ENCODE measurements at places on chromosomes 6 and 20.
A peak's percentile ranks its signal among the peaks of the same experiment; 100 is the strongest.

GRCh38 chr6:10719296-10719963 lies 3.4 kb upstream of the TMEM14C start:
- peak; percentile 55 for DNase-seq

DNA sequence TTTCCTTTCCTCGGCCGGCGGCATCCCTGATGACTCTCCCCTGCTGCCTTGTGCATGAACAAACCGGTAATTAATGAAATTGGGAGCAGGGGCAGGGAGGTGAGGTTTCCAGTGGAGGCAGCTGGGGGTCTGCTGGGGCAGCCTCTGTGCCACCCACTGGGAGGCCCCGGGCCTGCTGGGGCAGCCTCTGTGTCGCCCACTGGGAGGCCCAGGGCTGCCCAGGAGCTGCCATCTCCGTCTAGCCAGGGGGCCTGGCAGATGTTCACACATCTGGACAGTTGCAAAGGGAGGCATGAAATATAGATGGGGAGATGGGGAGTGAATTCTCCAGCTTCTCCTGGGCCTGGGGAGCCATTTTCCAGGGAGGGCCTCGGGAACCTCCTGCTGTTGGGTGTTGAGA lies 33.8 kb downstream of the TOX2 start:
- DNase-seq: no peak

DNA sequence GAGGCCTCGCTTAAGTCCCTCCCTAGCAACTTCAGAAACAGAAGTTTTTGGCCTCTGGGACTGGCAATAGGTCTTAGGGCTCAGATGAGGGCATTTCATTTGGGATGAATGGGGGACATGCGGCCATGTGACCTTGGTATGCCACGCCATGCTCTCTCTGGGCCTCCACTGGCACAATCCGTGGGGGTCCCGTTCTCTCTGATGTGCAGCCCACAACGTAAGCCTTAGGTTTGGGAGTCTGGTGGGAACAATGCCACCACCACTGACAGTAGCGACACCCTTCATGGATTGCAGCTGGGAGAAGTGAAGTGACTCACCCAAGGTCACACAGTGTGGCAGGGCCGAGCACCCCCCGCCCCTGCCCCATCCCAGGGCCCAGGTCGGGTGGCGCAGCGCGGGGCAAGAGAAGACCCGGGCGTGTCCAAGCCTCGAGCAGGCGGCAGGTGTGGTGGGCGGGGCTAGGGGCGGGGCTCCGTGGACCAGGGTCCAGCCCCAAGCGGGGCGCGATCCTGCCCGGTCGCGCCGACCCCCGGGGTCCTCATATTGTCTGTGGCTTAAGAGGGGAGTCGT lies 864 bp upstream of the CEBPB start:
- no peak for DNase-seq

- DNase-seq: peak; percentile 11
Observed at GRCh38 chr6:70166088-70166958, 136.6 kb downstream of the COL9A1 start.

DNA sequence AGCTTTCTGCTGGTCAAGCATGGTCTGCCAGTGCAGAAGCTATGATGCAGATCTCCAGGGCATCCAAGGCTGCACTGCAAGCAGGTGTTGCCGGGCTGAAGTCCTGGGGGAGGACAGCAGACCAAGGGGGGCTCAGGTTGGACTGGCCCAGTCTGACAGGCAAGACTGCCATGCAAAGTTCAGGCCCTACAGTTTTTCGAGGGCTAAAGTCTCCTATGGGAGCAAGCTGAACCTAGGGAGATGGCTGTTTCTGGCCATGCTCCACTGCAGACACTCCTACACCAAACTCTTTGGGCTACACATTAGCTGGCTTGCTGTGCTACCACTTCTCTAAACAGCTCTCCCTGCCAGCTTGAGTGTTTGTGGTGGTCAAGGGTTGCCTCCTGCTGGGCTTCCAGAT lies 130.0 kb upstream of the SYNCRIP start:
- DNase-seq: no peak

DNA sequence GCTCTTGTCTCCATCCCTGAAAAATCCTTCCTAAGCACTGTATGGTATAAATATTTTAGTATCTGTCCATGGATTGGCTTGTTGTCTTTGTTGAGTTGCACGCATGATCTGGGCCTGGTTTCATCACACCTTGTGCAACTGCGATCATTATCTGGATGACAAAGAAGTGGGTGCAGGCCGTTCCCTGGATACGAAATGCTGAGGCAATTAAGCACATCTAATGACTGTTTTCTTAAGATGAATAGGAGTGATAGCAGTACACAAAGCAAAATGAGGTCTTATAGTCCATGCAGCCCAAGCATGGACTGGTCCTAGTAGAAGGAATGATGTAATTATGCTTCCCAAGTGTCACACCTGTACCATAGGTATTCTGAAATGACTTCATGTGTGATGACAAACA lies 47.8 kb downstream of the SLC35D3 start:
- no peak for DNase-seq

DNA sequence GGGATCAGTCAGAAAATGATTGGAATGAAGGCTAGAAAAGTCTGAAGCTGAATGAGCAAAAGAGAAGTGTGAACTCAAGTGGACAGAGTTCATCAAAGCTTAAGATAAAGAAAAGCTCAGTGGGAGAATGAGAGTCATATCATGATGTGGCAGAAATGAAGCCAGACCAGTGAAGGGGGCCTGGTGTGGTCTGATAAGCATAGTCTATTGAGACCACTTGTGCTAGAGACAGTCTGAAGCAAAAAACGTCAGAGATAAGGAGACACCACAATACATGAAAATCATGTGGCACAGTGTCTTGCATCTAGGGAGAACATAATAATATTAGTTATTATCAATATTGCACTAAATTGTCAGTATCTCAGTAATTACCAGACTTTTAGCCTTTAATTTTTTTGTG lies 601.5 kb downstream of the UTRN start:
- DNase-seq: no peak

GRCh38 chr6:25883991-25884390 lies 9.9 kb upstream of the SLC17A3 start:
- DNase-seq: peak; percentile 40

GRCh38 chr6:122285292-122285913 lies 114.0 kb upstream of the HSF2 start:
- DNase-seq: no peak

- DNase-seq: peak; percentile 76
Observed at GRCh38 chr20:10603971-10604864, 69.6 kb downstream of the JAG1 start.

DNA sequence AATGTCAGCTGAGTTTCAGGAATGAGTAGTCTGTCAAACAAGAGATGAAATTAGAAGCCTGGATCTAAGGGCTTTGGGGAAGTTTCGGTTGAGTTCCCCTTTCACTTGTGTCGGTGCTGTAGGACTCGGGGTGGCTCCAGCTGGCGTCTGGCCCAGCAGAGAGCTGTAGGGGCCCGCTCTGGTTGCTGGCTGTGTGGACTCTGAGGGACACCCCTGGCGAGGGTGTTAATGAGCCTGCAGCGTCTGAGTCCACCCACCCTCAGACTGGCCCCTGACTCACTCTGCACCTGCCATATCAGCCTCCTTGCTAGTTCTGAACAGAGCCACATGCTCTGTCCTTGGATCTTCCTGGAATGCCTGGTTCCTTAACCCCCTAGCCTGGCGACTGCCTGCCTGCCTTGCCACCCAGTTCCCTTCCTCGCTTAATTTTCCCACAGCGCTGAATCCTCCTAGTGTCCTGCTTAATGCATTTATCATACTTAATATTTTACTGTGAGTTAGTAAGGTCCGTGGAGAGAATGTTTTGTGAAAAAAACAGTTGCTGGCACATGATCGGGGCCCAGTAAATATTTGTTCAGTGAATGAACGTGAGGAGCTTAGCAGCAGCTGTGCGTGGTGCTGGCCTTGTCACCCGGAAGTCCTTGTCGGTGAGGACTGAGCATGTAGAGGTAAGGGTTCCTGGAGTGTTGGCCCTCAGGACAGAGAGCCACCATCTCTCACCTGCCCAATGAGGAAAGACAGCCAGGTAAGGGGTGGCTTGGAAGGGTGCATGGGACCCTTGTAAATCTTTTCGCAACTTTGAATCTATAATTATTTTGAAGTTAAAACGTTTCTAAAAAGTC lies 1.6 kb downstream of the DNAJC5 start:
- no peak for DNase-seq

- DNase-seq: no peak
Observed at GRCh38 chr20:47027042-47027441, 132.4 kb downstream of the EYA2 start.

DNA sequence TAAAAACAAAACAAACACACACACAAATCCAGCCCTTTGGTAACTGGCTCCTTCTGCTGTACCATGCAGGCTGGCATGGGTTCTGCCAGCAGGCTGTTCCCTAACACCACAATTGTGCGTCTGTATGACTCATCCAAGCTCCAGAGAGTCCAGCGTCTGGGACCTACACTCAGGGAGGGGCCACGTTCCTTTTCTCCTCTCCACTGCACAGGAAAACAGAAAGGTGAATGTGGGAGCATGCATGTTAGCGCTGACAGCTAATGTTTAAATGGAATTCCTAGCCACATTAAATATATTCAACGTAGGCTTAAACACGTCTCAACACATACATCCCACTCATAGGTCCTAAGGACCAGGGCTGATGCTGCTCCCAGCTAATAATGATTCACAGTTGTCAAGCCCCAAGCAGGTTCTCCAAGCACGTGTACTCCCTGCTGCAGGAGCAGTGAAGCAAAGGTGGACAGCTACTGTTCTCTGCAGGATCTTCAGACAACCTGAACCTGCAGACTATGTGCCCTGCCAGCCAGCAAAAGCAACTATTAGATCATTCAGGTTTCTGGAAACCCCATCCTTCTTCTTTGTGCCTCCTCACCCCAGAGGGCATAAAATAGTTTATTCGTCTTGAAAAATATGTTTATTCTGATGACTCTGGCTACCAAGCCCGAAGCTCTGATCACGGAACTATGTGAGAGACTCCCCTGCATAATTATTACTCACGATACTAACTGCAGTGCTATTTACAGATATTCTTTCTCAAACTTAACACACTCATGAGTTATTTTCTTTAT lies 20.9 kb downstream of the MAP1LC3A start:
- peak; percentile 99 for DNase-seq

DNA sequence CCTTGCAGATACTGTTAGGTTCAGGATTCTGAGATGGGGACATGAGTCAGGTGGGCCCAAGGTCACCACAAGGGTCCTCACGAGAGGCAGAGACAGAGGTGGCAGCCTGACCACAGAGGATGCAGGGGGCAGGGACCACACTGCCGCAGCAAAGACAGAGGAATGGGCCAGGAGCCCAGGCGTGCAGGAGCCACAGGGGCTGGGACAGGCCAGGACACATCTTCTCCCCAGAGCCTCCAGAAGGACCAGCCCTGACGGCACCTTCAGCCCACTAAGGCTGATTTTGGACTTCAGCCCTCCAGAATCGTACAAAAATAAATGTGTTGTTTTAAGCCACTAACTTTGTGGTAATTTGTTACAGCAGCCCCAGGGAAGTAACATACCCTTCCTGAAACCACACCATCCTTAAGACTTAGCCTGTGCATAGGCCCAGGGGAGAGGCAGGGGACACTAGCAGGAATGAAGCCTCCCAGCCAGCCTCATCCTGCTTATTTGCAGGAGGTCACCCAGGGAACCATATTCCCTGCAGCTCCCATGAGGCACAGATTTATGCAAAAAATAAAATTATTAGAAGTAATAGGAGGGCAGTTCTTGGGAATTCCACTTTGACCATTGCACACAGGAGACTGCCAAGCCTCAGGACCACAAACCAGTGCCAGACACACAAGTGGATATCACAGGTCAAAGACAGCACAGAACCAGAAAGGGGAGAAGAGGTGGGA lies 119.3 kb upstream of the CST7 start:
- DNase-seq: no peak

- DNase-seq: no peak
Observed at GRCh38 chr6:125884634-125885371, 71.8 kb upstream of the HINT3 start.

DNA sequence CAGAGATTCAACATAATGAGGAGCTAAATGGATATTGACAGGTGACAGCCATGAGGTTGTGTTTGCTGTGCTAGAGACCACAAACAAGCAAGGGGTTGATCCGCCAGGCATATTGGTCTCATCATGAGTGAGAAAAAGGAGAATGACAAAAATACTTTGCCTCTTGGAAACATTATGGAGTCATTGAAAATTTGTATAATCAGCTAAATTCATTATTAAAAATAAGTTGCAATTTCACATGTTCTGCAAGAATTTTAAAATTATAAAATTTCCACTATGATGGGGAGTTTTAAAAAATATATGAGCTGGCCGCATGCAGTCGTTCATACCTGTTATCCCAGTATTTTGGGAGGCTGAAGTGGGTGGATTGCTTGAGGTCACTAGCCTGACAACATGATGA lies 912.3 kb upstream of the SLC35B3 start:
- DNase-seq: no peak

GRCh38 chr6:145360865-145361264 lies 374.5 kb downstream of the EPM2A start:
- DNase-seq: no peak
